ENCODE measurements at places on chromosomes 11 and 22. TPM values are rescaled to one million over a fixed set of nuclear protein-coding genes. Genes with fewer than 3 reads are reported as not detected.

KDM4D gene
- 0.40 TPM for total RNA-seq

RAB36 gene
- 0.35 TPM for total RNA-seq

RAG2 gene
- total RNA-seq: not detected

SCUBE2 gene
- total RNA-seq: 1.9 TPM

CHRNA10 gene
- 1.6 TPM for total RNA-seq

RIMBP3C gene
- not detected for total RNA-seq

DENND6B gene
- 1.1 TPM for total RNA-seq

GSTT4 gene
- total RNA-seq: not detected

SCUBE1 gene
- total RNA-seq: 0.24 TPM

HSD17B12 gene
- 63.3 TPM for total RNA-seq

DNA sequence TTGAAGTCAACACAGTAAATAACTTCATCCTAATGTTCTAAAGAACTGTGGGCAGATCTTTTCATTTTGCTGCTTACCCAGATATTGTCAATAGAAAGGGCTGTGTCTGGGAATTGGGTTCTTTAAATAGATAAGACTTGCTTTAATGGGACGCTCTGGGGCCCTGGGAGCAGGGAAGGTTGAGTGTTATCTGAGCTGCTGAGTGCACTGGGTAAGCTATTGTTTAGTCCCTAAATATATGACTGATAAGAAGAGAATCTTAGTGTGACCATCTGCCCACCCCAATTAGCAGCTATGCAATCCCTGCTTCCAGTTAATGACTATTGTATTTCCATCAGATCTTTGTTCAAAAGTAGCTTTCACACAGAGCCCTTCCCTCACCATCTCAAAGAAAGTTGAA is 44.4 kb downstream of the ARHGAP42 start:
- DNase-seq: no peak

GRCh38 chr11:95592471-95592870 is 197.1 kb downstream of the FAM76B start:
- DNase-seq: no peak

DNA sequence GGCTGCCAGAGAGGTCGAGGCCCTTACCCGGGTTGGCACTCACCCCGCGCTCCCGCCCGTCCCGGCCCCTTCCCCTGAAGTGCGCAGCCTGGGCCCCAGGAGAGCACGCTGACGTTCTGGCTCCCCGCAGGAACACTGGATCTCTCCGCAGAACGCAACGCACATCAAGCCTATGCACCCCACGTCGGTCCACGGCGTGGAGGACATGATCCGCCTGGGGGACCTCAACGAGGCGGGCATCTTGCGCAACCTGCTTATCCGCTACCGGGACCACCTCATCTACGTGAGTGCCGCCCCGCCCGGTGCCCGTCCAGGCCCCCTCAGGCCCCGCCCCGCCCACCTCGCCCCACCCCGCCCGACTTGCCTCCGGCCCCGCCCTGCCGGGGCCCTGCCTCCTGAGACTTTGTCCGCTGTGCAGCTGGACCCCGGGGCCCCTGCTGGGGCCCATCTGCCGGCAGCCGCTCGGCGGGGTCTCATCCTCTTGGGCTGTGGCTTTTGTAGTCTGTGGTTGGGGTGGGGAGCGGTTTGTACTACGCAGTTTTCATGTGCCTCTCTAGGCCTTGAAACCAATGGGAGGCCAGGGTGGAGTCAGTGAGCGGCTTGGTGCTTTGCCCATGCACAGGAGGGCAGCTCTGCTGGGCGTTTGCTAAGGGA is 19.7 kb downstream of the MYO7A start:
- DNase-seq: peak; percentile 39

DNA sequence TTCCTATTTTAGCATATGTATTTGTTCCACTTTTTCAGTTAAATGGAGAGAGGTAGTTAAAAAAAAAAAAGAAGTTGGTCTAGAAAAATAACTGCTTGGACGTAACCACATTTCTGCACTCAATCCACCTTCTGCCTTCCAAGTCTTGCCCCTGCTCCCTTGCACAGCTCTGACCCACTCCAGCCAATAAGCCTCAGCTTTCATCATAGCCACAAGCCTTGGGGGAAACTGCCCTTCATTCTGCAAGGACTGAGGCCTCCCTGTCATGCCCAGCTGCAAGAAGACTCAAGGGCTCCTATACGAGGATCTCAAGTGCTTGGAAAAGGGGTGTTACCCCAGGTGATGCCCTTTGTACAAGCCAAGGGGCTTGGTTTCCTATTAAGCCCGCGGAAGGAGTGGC is 36.0 kb upstream of the OAF start:
- DNase-seq: no peak

DNA sequence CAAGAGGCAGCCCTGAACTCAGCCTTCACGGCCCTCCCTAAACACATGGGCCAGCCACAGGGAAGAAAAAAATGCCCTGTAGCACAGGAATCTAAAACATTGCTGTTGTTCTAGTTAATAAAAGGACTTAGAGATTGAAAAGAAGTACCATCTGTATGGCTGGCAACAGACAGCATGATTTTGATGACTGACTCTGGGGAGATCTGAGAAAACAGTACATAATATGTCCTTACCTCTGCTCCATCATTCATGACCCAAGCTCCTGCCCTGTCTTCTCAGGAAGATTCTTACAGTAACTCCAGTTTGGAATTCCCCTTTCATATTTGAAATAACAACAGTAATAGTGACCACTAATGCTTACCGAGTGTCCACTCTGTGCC is 244.2 kb downstream of the ETS1 start:
- DNase-seq: no peak

DNA sequence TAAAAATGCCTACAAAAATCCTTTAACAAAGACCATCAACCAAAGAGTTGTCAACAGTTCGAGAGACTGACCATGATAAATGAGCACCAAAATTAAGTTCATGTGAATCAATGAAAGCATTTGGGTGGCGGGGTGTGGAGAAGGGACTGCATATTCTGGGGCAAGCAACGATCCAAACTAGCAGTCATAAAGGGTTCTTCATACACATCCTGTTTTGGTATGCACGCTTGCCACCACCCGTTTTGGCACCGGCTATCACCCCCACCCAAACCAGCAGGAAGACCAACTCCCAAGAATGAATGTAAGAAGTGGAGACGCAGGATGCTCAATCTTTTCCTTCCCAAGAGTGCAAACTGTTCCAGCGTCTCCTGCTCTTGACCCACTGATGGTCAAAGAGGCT is 80.8 kb downstream of the SGSM3 start:
- DNase-seq: no peak

- DNase-seq: no peak
These were observed 80.7 kb downstream of the GGT1 start for GRCh38 chr22:24683691-24684090.

DNA sequence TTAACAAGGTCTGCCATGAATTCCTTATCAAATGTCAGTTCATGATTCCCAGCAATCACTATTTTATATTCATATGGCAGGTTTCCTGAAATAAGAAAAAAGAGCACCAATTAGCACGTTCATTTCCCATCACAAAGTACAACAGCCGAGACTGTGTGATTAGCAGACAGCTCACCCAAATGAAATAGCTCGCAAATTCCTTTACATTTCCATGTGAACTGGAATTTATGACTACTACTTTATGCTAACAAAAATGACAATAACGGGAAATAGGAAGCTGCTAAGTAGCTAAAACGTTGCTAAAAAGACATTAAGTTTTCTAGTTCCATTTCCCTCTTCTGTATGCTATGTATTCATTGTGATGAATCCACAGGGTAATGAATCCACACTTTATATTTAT is 90.7 kb downstream of the MPPED2 start:
- no peak for DNase-seq

GRCh38 chr11:36248436-36248835 is 40.8 kb downstream of the COMMD9 start:
- no peak for DNase-seq

GRCh38 chr22:46486996-46487717 is 50.3 kb downstream of the CELSR1 start:
- DNase-seq: no peak

GRCh38 chr11:128582496-128583366 is 4.6 kb downstream of the ETS1 start:
- peak; percentile 38 for DNase-seq

DNA sequence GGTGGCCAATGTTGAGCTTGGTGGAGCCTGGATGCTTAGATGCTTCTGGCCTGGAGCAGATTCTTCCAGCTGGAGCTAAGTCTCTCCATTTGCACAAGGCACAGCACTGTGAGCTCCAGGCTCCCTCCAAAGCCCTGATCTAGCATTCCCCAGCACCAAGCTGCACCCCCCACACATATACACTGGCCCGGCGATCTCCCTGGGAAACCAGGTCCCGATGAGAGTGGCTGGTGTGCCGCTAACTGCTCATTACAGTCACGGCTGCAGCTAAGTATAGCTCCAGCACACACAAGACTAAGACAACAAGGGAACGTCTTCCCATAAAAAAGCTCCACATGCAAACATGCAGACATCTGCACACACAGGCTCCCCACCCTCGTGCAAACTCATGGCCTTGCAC is 17.6 kb downstream of the KCNC1 start:
- peak; percentile 19 for DNase-seq

- no peak for DNase-seq
These were observed 35.0 kb downstream of the AMPD3 start for GRCh38 chr11:10490032-10490397.

DNA sequence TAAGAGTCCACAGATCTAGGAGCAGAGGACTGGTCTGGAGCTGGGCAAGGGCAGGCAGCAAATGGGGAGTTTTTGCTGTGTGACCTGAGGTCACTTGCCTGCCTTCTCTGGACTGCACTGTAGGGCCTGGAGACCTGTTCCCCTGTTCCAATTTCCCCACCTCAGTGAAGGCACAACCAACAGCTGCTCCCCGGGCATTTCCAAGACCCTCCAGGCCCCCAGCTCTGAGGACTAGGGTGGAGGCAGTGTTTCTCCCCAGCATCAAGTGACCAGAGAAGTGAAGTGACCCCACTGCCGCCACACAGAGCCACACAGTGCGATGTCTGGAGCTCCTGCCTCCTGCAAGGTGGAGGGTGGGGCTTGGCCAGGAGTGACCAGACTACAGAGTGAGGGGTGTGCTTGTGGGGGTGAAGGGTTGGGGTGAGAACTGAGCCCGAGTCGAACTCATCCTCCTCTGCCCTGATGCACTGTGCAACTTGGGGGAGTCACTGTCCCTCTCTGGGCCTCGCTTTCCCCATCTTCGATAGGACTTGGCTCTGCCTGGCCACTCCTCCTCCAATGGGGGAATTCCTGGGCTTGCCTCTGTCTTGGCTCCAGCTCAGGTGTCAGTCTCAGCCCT is 21.6 kb downstream of the P2RY2 start:
- DNase-seq: no peak
